Activated naive CD4-positive, alpha-beta T cell treated with anti-CD3 and anti-CD28 coated beads, Interleukin-2, amount 10 ng/mL, durations not matched to agents 7 days and 5 days (primary cell): ENCODE measurements at places on chromosomes 5 and 9.

DNA sequence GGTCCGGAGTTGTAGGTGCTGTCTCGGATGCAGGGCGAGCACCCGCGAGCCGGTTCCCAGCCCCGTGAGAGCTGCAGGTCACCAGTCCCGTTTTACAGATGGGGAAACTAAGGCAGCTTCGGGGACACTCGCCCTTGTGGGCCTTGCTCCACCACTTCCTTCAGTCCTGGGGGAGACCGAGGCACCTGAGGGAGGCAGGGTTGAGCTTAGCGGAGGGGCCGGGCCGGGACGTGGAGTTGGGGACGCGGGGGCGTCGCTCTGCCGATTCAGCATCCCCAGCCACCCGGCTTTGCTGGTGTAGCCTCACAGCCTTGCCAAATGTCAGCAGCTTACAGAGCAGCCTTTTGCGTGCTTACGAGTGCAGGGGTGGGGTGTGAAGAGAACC, 530 bp downstream of the BBLN start:
- peak; percentile 48 for DNase-seq

DNA sequence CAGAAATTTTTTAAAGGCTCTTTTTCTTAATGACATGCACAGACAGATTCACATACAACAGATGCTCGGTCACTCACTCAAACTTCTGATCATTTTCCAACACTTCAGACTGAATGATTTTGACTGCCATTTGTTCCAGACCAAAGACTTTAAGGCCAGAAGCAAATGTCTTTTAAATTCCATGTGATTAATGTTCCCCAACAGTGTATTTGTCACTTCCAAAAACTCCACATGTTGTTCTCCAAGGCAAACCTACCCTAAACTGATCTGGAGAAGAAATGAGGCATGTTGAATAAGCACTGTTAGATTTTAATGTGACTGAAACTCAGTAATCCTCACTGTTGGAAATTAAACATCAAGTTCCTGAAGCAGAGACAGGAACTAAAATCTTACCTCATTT, 366.7 kb downstream of the GABRG2 start:
- DNase-seq: no peak

- no peak for DNase-seq
Measured at GRCh38 chr9:124308606-124309491, 51.1 kb downstream of the NEK6 start.

- no peak for DNase-seq
Measured at GRCh38 chr9:127871531-127871930, 5.9 kb downstream of the AK1 start.

- DNase-seq: no peak
Measured at GRCh38 chr9:107284636-107285035, 1.6 kb downstream of the RAD23B start.

- DNase-seq: no peak
Measured at GRCh38 chr9:91642771-91643170, 219.1 kb upstream of the NFIL3 start.
